Activated naive CD4-positive, alpha-beta T cell treated with anti-CD3 and anti-CD28 coated beads, Interleukin-2, amount 50 U/mL, for 16 hours (primary cell): ENCODE measurements at places on chromosomes 5 and 9.

DNA sequence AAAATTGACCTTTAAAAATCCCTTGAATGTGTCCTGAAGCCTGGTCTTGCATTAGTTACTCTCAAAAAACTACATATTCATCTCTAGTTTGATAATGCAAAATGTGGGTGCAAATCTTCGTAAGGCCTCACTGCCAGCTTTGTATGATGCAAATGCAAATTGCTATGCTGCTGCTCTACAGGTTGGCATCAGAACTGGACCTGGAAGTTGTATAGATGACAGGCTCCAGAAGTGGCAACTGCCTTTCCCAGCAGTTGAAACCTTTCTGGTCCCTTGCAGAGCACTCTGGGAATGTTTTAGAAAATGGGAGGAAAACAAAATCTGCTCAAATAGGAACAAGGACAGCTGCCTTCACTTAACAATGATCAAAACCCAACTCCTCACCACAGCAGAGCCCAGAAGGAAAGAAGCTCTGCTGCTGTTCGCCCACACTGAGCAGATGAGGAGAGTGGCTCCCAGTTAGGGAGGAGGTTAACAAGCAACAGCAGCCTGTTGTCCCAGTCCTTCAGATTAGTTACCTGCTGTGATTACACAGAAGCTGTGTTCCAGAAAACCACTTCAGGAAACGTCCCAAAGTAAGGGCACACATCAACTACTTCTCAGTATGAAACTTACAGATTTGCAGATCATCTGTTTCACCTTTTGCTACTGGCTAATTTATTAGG lies 93.5 kb downstream of the PLPP1 start:
- no peak for DNase-seq

GRCh38 chr5:125750861-125751186 lies 672.4 kb upstream of the GRAMD2B start:
- DNase-seq, result no peak

DNA sequence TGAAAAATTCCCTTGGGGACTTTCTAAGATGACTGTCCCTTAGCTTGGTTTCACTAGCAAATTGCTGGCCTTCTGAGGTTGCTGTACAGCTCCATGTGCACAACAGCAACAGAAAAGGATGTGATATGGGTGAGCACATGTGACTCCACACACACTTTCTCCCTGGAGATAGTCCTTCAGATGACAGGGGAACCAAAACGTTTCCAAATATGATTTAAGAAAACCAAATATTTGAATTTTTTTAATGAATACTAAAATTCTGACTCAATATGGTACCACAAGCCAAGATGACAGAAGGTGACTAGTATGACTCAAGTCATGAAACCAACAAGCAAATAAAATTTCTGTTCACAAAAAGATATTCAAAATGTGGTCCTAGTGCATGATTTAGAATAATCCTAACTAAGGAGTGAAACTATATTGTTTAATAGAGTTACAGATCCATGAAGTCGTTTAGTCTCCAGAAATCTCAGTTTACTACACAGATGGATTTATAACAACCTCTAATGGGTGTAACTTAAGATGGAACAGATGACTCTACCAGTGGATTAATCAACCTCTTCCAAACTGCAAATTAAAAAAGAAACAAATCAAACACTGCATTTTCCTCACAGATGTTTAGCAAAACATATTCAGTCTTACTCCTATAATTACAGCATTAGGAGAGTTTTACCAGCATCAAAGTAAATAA lies 144.8 kb upstream of the PIK3R1 start:
- no peak for DNase-seq

DNA sequence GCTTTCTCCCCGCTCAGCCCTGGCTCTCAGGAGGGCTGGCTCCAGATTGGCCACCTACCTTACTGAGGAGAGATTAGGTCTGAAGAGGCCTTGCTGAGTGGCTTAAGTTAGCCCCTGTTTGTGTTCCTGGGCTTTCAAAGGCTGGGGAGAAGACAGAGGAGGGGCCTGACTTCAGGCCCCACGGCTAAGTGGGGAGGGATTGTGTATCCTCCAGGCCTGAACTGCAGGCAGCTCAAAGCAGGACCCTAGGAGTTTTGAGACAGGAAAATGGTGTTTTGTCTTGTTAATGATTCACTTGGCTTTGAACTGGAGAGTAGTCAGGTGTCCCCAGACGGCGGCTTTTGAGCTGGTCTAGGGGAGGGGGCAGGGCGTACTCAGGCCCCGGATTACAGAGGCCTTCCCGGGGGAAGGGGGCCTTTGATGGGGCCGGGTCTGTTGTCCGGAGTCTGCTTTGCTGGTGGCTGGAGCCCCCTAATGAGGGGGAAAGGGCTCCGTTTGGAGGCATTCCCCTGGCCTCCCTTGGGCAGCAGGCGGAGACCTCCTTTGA lies 162.0 kb upstream of the SMIM23 start:
- no peak for DNase-seq

DNA sequence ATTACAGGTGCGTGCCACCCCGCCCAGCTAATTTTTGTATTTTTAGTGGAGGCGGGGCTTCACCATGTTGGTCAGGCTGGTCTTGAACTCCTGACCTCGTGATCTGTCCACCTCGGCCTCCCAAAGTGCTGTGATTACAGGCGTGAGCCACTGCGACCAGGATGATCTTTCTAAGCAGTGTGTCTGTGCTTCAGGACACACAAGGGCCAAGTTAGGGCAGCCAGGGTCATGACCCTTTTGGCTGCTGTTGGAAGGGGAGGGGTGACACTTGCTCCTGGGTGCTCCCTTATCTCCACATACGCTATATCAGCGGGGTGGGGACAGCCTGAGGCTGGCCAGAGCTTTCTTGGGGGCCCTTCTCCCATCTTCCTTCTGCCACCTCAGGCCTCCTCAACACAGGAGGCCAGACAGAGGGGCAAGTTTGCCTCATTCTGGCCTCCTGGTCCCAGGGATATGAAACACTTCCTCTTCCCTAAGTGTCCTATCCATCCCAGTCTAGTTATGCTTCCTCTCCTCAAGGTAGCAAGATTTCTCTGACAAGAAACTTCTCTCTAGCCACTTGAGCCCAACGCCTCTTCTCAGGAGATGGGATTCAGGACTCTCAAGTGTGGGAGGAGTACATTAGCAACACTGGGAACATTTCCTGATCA lies 1.9 kb upstream of the ZNF79 start:
- no peak for DNase-seq

DNA sequence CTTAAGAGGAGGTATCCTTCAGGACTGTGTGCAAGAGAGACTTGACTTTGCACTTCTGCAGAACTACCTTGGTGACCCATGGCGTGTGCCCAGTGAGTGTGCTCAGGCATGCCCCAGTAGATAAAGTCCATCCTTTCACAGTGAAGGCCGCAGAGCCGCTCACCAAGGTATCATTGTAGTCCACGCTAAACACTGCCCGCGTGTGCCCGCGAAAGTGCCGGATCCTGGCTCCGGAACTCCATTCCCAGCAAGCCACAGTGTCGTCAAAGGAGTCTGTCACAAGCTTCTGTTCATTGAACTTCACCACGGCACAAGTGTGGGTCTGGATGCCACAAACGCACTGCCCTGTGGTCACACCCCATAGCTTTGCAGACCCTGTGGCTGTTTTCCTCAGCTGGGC lies 3.3 kb upstream of the GRM6 start:
- no peak for DNase-seq
